Left kidney (tissue), 8 donors: ENCODE measurements at places on chromosomes 7 and 10.

DNA sequence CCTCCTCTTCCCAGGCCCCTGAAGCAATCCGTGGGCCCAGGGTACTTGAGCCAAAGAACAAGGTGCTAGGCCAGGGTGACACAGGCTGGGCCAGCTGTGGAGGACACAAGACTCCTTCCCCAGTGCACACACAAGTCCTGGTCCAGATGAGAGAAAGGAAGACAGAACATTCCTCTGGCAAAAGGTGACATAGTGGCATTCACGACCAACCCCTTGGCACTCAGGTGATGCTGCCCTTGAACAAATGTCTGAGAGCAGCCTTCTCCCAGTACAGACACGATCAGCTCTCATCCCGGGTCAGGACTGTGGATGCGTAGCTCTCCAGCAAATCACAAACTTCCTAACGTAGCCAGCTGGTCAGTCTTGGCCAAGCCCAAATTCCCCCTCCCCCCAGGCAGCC, 118.5 kb downstream of the OAT start:
- DNase-seq, result no peak

GRCh38 chr7:47707583-47707982, 125.7 kb upstream of the TNS3 start:
- DNase-seq, result no peak

DNA sequence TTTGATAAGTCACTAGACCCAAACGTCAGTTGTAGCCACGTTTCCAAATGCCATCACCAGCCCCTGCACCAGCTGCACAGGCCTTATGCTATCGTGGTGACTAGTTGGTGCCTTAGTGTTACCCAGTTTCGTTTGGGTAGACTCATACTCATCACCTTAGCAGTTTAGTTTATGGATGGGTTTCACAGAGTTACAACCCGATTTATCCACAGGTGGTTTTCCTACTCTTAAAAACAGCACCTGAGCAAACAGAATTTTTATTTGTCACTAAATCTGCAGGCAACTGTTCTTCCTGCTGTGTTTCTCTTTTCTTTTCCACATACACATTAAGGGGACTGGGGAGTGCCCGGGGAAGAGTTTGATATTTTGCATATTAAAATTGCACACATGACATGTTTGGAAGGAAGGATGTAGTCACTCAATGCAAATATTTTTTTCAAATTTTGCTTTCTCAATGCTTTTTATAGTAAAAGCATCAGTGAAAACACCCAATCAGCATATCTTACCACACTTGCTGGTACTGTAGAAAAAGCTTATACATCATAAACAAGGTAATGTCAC, 41.6 kb downstream of the PDSS1 start:
- DNase-seq, result no peak

GRCh38 chr7:91567081-91568012, 303.1 kb downstream of the FZD1 start:
- no peak for DNase-seq

DNA sequence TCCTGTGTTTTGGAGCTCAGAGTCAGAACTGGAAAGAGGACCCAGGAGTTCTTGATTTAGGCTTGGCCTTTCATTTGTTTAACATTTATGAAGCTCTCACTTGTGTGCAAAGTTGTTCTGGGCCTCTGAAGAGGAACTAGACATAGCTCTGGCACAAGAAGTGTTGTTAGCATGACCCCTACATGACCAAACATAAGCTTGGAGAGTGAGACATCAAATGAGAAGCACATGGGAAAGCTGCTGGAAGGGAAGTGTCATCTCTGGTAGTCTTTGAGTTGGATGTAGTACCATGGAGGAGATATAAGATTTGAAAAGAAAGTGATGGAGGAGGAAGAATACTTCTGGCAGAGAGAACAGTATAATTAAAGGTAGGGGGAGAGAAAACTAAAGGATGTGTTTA, 370.1 kb downstream of the ADRA2A start:
- DNase-seq, result no peak
